ENCODE measurements at places on chromosomes 5 and 9.

DNA sequence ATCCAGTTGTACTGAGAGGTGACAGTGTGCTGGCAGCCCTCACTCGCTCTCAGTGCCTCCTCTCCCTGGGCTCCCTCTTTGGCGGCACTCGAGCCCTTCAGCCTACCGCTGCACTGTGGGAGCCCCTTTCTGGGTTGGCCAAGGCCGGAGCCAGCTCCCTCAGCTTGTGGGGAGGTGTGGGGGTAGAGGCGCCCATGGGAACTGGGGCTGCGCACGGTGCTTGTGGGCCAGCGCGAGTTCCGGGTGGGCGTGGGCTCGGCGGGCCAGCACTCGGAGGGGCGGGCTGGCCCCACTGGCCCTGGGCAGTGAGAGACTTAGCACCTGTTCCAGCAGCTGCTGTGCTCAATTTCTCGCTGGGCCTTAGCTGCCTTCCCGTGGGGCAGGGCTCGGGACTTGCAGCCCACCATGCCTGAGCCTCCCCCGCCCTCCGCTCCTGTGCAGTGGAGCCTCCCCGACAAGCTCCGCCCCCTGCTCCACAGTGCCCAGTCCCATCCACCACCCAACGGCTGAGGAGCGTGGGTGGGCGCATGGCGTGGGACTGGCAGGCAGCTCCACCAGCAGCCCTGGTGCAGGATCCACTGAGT lies 342.2 kb upstream of the ZNF608 start:
- no peak for DNase-seq

GRCh38 chr5:159850160-159850559 lies 66.1 kb upstream of the ADRA1B start:
- no peak for DNase-seq

DNA sequence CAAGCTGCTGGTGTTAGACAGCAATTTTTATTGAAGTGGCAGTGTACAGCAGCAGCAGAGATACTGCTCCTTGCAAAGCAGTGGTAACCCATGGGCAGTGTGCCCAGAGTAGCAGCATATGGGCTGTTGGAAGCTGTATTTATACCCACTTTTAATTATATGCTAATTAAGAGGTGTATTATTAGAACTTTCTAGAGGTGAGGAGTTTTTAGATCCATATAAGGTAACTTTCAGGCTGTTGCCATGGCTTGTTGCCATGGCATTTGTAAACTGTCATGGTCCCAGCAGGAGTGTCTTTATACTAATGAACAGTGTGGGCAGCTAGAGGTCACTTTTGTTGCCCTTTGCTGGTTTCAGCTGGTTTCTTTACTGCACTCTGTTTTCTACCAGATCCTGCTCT lies 3.7 kb upstream of the PJA2 start:
- no peak for DNase-seq

- DNase-seq = no peak
Observed at GRCh38 chr5:15203376-15203775, 296.6 kb upstream of the FBXL7 start.

Data from HL-60 (cell line).